ENCODE measurements at places on chromosomes 16 and 17. TPM values are rescaled to one million over a fixed set of nuclear protein-coding genes. Genes with fewer than 3 reads are reported as not detected.

SYT17 gene
- total RNA-seq, result 1.9 TPM

SHISA9 gene
- not detected for total RNA-seq

CDT1 gene
- total RNA-seq, result 93.2 TPM

TMEM220 gene
- 1.3 TPM for total RNA-seq

SPIRE2 gene
- total RNA-seq, result 2.0 TPM

MPV17L gene
- 0.09 TPM for total RNA-seq

KCNJ2 gene
- not detected for total RNA-seq
